CD4-positive, alpha-beta T cell treated with Interleukin-6 for 4 hours (primary cell): ENCODE measurements at places on chromosomes 7 and 10.

- no peak for DNase-seq
These were observed 493.6 kb downstream of the PTPRN2 start for GRCh38 chr7:158094046-158094445.

DNA sequence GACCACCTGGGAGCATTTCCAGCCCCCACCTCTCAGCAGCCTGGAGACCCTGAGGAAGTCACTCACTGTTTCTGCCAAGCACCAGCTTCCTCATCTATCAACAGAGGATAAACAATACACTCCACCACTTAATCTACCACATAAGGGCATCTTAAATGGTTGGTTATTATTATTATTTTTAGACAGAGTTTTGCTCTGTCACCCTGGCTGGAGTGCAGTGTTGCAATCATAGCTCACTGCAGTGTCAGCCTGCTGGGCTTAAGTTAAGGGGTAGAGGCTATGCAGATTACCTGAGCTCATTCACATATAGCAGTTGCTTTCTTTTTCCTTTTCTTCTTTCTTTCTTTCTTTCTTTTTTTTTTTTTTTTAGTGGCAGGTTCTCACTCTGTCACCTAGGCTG lies 59.5 kb upstream of the ELN start:
- no peak for DNase-seq

DNA sequence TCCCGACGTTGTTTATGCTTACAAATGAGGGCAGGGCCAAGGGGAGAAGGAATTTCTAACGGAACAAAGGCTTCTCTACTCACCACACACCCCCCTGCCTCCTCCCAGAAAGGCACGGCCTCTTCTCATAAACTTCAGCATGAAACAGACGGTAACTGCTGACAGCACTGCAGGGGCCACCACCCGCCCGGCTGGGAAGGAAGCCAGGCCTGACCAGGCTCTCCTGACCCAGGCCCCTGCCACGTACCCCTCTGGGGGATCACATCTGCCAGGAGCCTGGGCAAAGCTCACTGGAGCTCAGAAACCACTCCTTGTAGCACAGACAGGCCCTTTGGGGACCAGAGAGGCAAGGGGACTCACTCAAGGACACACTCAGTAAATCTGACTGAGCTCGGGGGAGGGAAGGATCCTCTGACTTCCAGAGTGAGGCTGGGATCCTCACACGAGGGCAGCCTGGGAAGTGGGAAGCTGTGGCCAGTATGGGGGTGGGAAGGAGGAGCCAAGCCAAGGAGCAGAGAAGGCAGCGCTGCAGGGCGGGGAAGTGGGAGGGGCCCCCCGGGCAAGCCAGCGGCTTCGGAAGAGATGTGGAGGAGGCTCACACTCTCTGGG lies 46.1 kb downstream of the ZCCHC24 start:
- DNase-seq = no peak

- no peak for DNase-seq
These were observed 55.9 kb upstream of the SEMA3A start for GRCh38 chr7:84250452-84250851.

- DNase-seq = no peak
These were observed 191.2 kb downstream of the CXCL12 start for GRCh38 chr10:44193567-44194220.

DNA sequence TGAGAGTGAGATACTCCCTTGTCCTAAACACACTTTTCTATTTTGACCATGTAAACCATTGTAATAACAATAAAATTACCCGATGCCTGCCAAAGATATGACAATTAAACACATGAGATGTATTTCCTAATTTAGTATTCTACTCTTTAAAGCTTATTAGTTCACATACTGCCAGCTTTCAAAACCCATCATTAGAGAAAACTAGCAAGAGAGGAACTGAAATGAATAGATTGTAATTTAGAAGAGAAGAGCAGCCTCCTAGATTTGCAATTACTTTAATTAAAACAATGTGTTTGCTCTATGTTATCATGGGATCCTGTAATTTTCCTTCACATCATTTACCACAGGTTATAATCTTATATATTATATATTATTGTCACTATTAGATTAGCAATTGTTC lies 428.2 kb downstream of the THSD7A start:
- no peak for DNase-seq

DNA sequence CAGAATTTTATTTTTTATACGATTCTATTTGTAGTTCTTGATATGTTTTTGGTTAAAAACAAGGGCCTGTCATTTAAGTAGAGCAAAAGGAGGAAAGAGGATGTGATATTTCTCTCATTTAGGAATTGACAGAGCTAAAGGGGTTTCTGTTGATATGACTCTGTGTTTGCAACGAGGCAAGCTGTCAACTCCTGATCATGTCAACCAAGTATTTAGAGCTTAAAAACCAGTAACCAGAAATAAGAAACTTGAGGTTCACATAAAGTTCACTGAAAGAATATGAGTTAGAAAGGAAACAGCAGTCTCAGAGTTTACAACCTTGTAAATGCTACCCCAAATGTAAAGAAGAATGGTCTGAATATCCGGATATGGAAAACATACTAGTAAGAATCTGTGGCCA lies 434.2 kb downstream of the PARD3 start:
- DNase-seq = no peak

- DNase-seq = no peak
These were observed 26.5 kb upstream of the PPP1R3A start for GRCh38 chr7:113945018-113945938.

GRCh38 chr10:112202561-112203241 lies 19.1 kb upstream of the GPAM start:
- no peak for DNase-seq

GRCh38 chr10:131997366-131998049 lies 15.8 kb upstream of the BNIP3 start:
- no peak for DNase-seq

- peak; percentile 58 for DNase-seq
These were observed 6.4 kb upstream of the GPR22 start for GRCh38 chr7:107463139-107464078.

GRCh38 chr7:11638011-11638774 lies 193.8 kb downstream of the THSD7A start:
- DNase-seq = no peak

- DNase-seq = no peak
These were observed 18.6 kb upstream of the RAPGEF5 start for GRCh38 chr7:22375359-22376048.

GRCh38 chr7:134732728-134733127 lies 46.7 kb upstream of the CALD1 start:
- no peak for DNase-seq

DNA sequence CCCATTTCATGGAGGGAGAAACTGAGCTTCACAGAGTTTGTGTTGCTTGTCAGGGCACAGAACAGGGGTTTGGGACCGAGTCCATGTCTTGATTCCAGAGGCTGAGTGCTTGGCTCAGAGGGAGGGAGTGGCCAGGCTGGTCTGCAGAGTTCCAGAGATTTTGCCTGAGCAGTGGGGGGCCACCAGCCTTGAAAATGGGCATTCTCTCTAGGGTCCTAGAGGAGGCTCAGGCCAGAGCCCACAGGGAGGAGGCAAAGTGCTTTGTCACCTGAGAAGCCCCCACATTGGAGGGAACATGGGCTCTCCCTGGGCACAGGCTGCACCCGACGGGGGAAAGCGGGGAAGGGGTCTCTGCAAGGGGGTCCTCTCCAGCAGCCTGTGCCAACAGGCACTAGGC lies 51.5 kb downstream of the DOCK1 start:
- no peak for DNase-seq

- no peak for DNase-seq
These were observed 462.0 kb downstream of the GRM8 start for GRCh38 chr7:126790763-126791162.

DNA sequence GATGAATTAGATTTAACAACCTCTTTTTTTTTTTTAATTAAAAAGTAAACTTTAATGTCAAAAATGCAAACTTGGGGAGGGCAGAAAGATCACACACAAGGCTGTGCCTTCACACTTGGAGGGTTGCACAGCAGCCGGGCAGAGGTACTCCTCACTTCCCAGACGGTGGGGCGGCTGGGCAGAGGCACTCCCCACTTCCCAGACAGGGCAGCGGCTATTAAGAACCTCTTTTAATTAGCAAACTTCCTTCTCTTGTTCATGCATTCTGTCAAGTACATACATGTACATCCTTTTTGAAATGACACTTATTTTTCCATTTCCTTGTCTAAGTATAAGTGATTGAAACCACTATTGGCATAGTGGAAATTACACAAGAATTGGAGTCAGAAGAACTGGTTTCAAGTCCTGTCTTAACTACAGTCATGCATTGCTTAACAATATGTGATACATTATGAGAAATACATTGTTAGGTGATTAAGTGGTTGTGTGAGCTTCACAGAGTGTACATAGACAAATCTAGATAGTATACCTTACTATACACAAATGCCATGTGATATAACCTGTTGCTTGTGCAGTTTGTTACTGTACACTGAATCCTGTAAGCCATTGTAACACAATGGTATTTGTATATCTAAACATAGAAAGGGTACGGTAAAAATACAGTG lies 26.5 kb downstream of the BTRC start:
- DNase-seq = no peak

- DNase-seq = no peak
These were observed 177.6 kb downstream of the PLXDC2 start for GRCh38 chr10:19993714-19994315.

DNA sequence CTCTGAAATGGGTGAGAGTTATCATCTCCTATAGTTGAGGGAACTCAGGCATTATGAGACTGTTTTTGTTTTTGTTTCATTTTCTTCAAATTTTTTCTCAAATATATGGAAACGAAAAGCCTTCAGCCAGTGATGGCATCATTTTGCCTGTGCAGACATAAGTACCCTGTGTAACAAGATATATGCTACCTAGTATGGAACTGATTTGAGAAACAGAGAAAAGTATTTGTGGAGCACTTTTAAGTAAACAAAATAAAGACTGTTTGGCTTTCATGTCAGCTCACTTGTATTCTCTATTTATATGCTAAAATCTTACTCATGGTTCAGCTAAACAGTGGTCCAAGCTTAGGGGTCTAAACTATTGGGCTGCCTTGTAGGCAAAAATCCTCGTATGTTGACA lies 150.6 kb downstream of the WNT2 start:
- no peak for DNase-seq

DNA sequence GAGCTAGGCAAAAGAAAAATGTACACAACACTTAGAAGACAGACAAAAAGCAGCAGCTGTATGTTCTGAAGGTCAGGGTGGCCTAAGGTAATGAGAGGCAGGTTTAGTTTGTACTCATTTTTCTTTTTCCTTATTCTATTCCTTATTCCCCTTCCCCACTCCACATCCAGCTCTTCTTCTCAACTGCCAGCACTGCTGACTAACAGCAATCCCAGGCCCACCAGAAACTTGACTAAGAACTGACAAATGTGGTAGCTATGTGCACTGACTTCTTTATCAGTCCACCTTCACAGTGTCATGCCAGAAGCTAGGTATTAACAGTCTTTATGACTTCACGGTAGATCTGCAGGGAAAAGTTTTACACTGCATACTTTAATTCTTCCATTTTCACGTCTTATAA lies 6.1 kb downstream of the COPG2 start:
- no peak for DNase-seq

DNA sequence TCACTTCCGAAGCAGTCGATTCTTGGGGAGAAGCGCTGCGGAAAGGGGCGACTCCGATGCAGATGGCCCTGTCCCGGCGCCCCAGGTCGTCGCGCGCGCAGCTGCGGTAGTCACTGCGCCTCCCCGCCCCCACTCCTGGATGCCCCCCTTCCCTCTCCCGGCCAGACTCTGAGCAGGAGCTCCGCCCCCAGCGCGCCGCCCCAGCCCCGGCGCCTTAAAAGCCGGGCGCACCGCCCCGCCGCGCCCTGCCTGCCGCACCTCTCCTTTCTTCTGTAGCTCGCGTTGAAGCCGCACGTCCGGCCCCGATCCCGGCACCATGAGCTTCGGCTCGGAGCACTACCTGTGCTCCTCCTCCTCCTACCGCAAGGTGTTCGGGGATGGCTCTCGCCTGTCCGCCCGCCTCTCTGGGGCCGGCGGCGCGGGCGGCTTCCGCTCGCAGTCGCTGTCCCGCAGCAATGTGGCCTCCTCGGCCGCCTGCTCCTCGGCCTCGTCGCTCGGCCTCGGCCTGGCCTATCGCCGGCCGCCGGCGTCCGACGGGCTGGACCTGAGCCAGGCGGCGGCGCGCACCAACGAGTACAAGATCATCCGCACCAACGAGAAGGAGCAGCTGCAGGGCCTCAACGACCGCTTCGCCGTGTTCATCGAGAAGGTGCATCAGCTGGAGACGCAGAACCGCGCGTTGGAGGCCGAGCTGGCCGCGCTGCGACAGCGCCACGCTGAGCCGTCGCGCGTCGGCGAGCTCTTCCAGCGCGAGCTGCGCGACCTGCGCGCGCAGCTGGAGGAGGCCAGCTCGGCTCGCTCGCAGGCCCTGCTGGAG lies at the start of gene INA:
Gene INA (plus strand): TSS at position 243 of the 817 bp plus-strand sequence. CDS start 74 bp downstream, at position 317.
- DNase-seq = no peak

DNA sequence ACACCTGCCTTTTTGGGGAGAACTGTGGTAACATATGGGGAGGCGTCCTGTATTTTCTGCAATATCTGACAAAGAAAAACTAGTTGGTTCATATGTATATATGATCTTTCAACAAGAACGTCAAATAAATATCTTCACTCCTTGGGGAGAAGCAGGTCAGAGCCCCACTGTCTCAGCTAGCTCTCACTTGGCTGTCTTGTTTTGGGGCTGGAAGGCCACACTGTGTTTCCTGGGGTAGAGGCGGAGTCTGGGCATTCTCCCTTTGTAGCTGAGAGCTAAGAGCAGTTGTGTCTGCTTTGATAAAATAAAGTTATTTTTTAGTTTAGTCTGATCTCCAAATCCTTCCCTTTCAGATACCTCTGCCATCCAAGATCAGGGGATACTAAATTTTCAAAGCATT lies 83.9 kb upstream of the IGFBP3 start:
- no peak for DNase-seq

GRCh38 chr7:51366930-51367613 lies 50.5 kb upstream of the COBL start:
- DNase-seq = no peak

DNA sequence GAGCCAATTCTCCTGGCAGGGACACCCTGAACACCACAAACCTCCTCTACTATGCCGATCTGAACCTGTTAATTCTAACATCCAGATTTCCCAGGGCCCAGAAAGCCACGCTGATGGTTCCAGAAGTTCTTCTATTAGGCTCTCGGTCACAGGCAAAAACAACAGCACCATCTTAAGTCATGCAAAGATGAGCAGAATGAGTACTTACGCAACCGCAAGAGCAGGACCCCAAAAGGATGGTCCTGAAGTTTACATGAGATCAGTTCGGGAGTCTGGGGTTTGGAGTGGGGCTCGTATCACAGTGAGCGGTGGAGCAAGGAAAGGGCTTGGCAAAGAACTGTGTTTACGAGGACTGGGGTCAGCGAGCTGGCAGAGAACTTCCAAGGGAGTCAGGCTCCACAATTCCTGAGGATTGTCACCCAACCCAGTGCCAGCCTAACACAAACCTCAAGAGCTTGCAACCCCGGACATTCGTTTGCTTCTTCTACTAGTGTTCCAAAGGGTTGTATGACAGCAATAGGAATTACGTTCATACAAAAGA lies 532.6 kb downstream of the TNS3 start:
- no peak for DNase-seq

DNA sequence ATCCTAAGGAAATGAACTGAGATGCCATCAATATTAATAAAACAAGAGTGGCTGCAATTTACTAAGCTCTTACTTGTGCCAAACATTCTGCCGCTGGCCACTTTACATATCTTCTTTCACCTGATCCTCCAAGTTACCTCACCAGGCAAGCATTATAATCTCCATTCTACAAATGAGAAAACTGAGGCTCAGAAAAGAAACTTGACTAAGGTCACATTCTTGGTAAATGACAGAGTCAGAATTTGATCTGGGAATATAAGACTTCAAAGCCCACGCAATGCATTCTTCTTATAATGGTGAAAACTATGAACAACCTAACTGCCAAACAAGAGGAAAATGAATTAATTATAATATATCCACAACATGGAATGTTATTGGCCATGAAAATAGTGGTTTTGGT lies 46.1 kb upstream of the SMNDC1 start:
- no peak for DNase-seq

- DNase-seq = no peak
These were observed 62.4 kb upstream of the PAX2 start for GRCh38 chr10:100683004-100683403.
